ENCODE measurements at places on chromosomes 3 and 15. TPM values are rescaled to one million over a fixed set of nuclear protein-coding genes. Genes with fewer than 3 reads are reported as not detected.

Gene IL20RB
- 2.0 TPM for total RNA-seq

Gene ARGFX
- total RNA-seq, result not detected

Gene GHSR
- not detected for total RNA-seq

Gene PAQR5
- not detected for total RNA-seq

Gene TAGLN3
- 0.51 TPM for total RNA-seq

Gene HESX1
- total RNA-seq, result 0.62 TPM

Gene GOLGA6A
- 0.46 TPM for total RNA-seq

Gene SKOR1
- total RNA-seq, result 0.31 TPM

Gene RHOA
- total RNA-seq, result 458 TPM

Gene LAMB2
- 1.7 TPM for total RNA-seq

Gene SCAANT1
- not detected for total RNA-seq

Gene SLC2A2
- total RNA-seq, result not detected

Gene ARHGAP31
- 19.1 TPM for total RNA-seq

Gene TMEM40
- not detected for total RNA-seq

Gene PIERCE2
- total RNA-seq, result not detected

Gene ALDH1A2
- total RNA-seq, result 0.56 TPM

Gene SHC4
- 1.2 TPM for total RNA-seq
